ENCODE measurements at places on chromosomes 4 and X.

DNA sequence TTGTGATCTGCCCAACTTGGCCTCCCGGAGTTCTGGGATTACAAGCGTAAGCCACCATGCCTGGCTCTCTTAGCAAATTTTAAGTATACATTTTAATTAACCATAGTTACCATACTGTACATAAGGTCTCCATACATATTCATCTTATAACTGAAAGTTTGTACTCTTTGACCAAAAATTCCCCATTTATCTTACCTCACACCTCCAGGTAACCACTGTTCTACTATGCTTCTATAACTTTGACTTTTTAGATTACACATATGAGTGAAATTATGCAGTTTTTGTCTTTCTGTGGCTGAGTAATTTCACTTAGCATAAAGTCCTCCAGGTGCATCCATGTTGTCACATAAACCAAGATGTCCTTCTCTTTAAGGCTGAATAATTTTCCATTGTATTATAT is 17.4 kb downstream of the C4orf51 start:
- DNase-seq: no peak

GRCh38 chrX:31658360-31658759 is 586.5 kb upstream of the FTHL17 start:
- no peak for DNase-seq

GRCh38 chrX:100072336-100072735 is 337.7 kb downstream of the PCDH19 start:
- DNase-seq: no peak

DNA sequence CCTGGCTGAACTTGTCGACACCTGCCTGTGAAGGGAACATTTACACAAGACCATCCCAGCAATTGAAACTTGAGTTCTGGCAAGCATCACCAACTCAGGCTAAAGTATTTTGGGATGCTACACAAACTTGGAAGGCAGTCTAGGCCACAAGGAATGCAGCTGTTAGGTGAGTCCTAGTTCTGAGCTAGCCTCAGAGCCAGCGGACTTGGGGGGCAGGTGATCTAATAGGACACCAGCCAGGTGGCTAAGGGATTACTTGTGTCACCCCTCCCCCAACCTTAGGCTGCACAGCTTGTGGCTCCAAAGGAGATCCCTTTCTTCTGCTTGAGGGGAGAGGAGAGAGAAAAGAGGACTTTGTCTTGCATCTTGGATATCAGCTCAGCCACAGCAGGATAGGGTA is 62.3 kb upstream of the DKK2 start:
- DNase-seq: no peak

GRCh38 chr4:165208741-165209388 is 1.5 kb downstream of the KLHL2 start:
- no peak for DNase-seq

- DNase-seq: no peak
Measured at GRCh38 chr4:17577665-17578481, 875 bp downstream of the LAP3 start.

Data from urinary bladder (tissue), 4 donors.